ENCODE measurements at places on chromosomes 5 and 9.
A peak's percentile ranks its signal among the peaks of the same experiment; 100 is the strongest.

GRCh38 chr5:82512025-82512424 is 233.9 kb upstream of the RPS23 start:
- DNase-seq = no peak

DNA sequence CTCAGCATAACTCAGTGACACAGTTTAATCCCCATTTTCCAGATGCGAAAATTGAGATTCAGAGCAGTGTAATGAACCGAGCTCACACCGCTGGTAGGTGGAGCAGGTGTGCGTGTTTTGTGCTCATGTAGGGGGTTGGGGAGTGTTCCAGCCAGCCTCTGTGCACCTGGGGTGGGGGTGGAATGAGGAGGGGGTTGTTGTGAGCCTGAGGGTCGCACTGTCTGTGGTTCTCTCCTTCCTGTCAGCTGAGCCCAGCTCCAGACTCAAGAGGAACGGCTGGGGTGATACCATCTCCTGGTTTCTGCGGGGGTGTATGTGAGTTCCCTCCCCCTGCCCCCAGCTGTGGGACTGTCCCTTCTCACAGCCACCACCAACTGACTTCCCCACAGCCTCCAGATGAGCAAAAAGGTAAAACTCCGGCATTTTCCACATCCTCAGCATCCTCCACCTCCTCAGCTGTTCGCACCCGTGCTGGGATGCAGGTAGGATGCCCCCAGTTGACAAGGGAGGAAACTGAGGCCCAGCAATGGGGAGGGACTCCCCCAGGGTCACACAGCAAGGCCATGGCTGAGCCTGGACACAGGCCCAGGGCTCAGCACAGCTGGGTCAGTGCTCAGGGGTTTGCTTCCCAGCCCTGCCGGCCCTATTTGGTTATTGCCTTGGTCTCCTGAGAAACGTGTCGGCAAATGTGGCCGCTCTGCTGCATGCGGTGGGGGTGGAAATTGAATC is 2.1 kb downstream of the SH2D3C start:
- DNase-seq = peak; percentile 93

DNA sequence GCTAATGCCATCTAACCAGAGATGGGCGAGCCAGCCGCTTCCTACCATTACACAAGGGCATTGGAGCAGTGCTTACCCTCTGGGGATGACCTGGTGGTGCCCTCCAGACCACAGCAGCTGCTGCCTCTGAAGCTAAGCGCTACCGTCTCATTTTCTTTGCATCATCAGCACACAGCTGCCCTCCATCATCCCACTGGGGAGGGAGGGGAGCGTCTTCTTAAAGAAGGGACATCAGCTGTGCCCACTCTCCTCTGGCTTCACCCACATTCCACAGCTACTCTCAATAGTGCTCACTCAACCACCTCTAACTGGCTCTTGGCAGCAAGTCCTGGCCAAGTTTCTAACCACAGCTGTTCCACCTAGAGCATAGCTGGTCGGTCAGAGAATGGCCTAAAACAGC is 503.4 kb downstream of the NFIB start:
- DNase-seq = no peak

DNA sequence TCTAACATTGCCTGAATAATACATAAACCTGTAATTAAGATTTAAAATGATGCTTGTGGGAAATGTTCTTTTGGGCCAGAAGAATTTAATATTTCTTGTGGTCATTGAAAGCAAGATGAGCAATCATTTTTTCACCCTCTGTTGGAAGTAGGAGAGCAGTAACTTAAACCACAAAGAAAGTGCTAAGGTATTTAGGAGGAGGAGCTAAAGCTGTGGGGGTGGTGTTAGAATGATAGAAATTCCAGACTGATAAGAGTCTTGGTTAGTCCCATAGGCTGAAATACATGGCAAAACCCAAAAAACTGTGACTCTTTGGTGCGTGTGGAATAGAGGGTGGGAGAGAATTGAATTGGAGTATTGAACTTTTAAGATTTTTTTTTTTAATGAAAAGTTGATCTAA is 247.0 kb downstream of the YTHDC2 start:
- no peak for DNase-seq

- no peak for DNase-seq
These were observed 24.6 kb downstream of the GFI1B start for GRCh38 chr9:133003071-133003461.

DNA sequence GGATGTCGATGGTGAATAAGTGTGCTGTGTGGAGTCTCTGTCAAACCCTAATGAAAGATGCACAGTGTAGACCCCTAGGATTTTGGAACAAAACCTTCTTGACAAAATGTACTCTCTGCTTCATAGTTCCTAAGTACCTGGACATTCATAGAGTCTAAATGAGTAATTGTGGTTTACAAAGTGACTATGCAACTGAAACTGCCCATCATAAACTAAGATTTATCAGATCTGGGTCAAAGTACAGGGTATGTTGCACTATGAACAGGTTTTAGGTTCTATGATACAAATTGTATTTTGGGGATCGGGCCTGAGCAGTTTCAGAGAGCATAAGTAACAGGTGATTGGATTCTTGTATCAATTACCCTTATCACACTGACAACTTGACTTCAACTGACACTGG is 79.4 kb downstream of the LURAP1L start:
- no peak for DNase-seq

- no peak for DNase-seq
These were observed 176.9 kb downstream of the PALM2AKAP2 start for GRCh38 chr9:109956717-109957440.

- peak; percentile 73 for DNase-seq
These were observed 980 bp downstream of the CCNO start for GRCh38 chr5:55232271-55232984.

DNA sequence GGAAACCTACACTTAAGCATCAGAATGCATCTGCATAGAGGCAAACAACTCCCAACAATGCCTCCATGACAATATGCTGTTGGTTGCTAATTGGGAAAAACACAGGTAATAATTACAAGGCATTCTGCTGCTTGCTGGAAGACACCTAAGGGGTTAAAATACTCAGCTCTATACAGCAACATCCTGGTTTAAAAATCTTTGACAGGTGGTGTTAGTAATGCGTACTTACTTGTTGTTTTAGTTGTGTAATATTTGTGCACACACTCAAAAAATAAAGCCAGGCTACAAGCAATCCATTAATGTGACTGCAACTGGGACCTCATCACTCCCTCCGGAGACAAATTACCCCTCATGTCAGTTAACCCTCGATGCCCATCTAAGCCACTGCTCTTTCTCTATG is 126.3 kb upstream of the ELL2 start:
- DNase-seq = no peak

All from spleen (tissue), 13 donors.